ENCODE measurements at places on chromosomes 7 and 10. TPM values are rescaled to one million over a fixed set of nuclear protein-coding genes. Genes with fewer than 3 reads are reported as not detected.
A peak's percentile ranks its signal among the peaks of the same experiment; 100 is the strongest.

WNT8B gene
- total RNA-seq: not detected

ZC3HAV1L gene
- total RNA-seq: 22.7 TPM

VWA2 gene
- 0.28 TPM for total RNA-seq

PRLHR gene
- total RNA-seq: not detected

DNAH11 gene
- 1.9 TPM for total RNA-seq

CALCR gene
- not detected for total RNA-seq

PPP1R3C gene
- total RNA-seq: 89.1 TPM

DNA sequence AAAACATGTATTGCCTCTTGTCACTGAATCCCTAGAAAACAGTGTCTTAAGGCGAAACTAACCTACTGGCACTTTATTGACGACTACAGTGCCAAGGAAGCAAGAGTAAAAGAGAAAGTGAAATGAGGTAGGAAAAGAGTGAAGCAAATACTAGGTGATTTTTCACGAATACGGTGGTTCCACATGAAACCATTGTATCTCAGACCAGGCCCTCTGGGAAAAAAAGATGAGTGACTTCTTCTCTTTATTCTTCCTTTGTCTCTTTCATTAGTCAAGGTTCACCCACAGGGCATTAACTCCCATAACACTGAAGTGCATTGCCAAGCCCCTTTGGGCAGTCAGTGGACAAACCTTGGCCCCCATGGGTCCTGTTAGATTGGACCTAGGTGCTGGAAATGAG, 16.2 kb upstream of the MACC1 start:
- H3K27ac ChIP-seq: no peak overlapping the region
- no peaks in the 10 kb centered on the region for H3K36me3 ChIP-seq
- H3K4me3 ChIP-seq: no peak overlapping the region
- H3K27me3 ChIP-seq: no peaks in the 10 kb centered on the region
- DNase-seq: no peak

DNA sequence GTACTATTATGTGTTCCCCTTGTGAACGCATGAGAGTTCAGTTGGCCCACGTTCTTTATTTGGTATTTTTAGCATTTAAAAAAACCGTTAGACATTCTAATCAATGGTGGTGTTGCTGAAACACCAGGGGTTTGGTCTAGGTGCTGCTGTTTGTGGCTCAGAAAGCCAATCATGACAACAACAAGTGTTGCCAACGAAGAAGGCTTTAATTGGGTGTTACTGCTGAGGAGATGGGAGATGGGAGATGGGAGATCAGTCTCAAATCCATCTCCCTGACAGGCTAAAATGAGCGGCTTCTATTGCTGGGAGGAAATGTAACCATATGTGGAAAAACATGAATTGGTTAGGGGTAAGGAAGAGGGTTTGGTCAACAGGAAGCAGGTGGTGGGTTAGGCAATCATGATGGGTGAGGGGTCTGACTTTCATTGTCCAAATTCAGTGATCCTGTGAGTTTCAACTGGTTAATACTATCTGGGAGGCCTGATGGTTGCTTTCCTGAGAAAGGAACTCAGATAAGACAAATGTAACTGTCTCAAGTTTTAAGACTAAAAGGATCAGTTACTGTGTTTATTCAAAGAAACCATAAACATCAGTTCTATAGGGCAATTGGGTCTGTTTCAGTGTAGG, 4.6 kb upstream of the ZNF425 start:
- DNase-seq: no peak
- H3K4me1 ChIP-seq: no peaks in the 10 kb centered on the region
- peaks cover 5% of the 10 kb centered on the region for H3K36me3 ChIP-seq
- H3K27ac ChIP-seq: no peak overlapping the region
- H3K4me3 ChIP-seq: no peak overlapping the region

- peak overlapping the region; percentile 92 for H3K27ac ChIP-seq
- peak overlapping the region; percentile 43 for H3K4me3 ChIP-seq
- DNase-seq: peak; percentile 64
- H3K36me3 ChIP-seq: no peaks in the 10 kb centered on the region
- no peaks in the 10 kb centered on the region for H3K27me3 ChIP-seq
These were observed 481.5 kb upstream of the AKR1E2 start for GRCh38 chr10:4344492-4344994.

- no peaks in the 10 kb centered on the region for H3K36me3 ChIP-seq
- H3K27ac ChIP-seq: no peak overlapping the region
- no peak overlapping the region for H3K4me3 ChIP-seq
- no peak for DNase-seq
These were observed 182.7 kb upstream of the PRPS1L1 start for GRCh38 chr7:18210377-18210776.

DNA sequence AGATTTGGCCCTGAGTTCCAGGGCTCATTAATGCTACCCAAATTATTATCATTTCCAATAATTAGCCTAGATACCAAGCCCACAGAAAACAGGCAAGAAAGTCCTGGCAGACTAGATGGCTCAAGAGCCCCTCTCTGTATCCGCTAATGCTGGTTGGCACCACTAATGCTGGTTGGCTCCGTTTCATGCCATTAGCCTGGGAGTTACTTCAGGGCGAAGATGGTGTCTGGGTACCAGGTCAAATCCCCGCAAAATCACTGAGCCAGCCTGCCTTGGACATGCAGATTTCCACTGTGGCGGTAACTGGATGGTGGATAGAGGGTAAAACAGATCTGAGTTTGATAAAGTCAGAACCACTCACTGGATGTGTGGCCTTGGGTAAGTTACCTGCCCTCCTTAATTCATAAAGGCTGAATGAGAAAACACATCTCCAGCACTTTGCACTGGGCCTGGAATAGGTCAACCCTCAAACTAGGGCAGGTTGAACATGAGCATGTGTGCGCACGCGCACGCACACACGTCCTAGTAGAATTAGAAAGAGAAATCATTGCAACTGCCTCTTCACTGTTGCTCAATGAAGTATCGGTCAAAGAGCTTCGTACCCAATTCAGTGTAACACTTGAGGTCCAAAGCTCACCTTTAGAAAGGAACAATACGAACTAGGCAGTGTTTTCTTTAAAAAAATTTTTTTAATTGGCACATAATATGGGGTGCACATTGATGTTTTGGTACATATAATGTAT, 91.5 kb downstream of the PRPF18 start:
- H3K4me3 ChIP-seq: no peak overlapping the region
- no peaks in the 10 kb centered on the region for H3K36me3 ChIP-seq
- H3K4me1 ChIP-seq: no peaks in the 10 kb centered on the region
- no peak overlapping the region for H3K27ac ChIP-seq
- no peak for DNase-seq

DNA sequence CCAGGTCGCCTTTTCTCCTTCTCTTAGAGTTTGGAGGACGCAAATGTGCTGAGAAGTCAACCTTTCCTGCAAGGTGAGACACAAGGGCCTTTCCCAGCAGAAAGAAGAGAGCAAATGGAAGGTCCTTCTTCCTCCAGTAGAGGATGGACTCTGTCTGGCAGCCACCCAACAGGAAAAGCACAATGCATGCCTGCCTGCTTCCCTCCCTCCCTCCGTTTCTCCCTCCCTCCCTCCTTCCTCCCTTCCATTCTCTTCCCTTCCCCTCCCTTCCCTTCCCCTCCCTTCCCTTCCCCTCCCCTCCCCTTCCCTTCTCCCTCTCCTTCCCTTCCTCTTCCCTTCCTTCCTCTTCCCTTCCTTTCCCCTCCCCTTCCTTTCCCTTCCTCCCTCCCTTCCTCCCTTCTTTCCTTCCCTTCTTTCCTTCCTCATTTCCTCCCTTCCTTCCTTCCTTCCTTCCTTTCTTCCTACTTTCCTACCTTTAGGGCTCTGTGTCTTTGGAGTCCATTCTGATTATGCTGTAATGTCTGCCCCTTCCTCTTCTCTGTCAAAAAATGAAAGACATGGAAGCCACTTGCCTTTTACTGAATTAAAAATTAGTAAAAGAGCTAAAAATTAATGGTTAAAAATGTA, 66.4 kb downstream of the TRUB1 start:
- H3K27ac ChIP-seq: no peak overlapping the region
- no peaks in the 10 kb centered on the region for H3K36me3 ChIP-seq
- no peak for DNase-seq

GRCh38 chr10:67612577-67613537, 83.1 kb downstream of the CTNNA3 start:
- no peak for DNase-seq
- H3K27me3 ChIP-seq: no peaks in the 10 kb centered on the region
- H3K27ac ChIP-seq: no peak overlapping the region
- no peak overlapping the region for H3K4me3 ChIP-seq
- H3K4me1 ChIP-seq: no peaks in the 10 kb centered on the region
- no peaks in the 10 kb centered on the region for H3K36me3 ChIP-seq

Measured in thoracic aorta (tissue), 2 donors.